NCI-H2029 treated with DMSO at 0.1 percent for 48 hours (cell line): ENCODE measurements at places on chromosomes 3 and 15.

DNA sequence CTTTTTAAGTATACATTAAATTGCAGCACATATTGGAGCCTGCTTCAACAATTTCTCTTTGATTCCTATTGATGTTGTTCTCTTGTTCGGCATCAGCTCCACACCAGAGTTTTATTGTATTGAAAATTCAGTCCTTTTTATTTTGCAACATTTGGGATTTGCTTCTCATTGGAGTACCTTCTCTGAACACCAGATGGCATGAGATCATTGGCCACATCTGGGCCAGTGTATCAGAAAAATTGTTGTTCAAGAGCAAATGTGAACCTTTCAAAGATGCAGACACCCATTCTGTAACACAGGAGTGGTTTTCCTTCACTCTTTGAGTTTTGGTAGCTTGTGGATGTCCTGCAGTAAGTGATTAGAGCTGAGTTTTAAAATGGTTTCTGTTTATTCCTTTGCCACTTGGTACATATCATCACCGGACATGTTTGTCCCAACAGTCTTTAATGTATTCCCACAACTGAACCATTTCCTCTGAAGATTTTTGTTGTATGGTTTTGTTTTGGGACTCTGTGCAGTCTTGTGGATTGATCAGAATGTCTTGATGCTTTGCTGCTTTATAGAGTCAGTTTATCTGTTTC is 96.1 kb downstream of the MCTP2 start:
- DNase-seq = no peak

DNA sequence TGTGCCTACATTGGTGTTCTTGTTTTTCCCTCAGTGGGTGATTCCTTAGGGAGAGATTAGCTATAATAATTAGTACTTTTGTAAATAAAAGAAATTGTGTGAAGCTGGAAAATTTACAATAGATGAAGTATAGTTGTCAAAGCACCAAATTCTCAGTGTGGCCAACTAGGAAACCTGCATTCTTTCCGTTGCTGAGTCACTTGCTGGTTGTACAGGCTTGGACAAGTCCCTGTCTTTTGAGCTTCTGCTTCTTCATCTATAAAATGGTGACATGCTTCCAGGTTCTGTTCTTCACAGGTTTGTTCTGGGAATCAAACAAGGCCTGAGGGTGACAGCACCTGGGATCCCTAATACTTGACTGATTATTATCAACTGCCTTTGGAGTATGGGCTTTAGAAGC is 184.1 kb upstream of the HES1 start:
- DNase-seq = no peak

- DNase-seq = no peak
Measured at GRCh38 chr15:75153087-75153486, 48.6 kb upstream of the C15orf39 start.

GRCh38 chr3:101195951-101196713 is 124.2 kb downstream of the IMPG2 start:
- DNase-seq = no peak

DNA sequence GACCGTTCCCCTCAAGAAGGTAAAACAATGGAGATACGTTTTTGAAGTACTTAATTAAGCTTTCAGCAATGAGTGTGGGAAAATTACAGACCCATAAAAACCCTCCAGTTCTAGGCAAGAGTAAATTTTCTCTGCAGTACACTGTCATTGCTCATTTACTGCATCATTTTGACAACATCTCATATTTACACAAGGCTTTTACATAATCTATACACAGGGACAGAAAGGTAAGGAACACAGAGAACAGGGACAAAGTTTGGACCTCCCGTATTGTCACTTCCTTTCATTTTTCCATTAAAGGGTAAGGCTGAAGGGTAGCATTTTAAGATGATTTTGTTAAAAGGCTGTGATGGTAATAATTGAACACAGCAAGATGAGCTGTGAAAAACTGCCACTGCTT is 7.4 kb upstream of the HGD start:
- DNase-seq = no peak

- no peak for DNase-seq
Measured at GRCh38 chr3:100352296-100353231, 18.0 kb downstream of the NIT2 start.

GRCh38 chr15:29685156-29686078 is 136.9 kb downstream of the TJP1 start:
- no peak for DNase-seq

DNA sequence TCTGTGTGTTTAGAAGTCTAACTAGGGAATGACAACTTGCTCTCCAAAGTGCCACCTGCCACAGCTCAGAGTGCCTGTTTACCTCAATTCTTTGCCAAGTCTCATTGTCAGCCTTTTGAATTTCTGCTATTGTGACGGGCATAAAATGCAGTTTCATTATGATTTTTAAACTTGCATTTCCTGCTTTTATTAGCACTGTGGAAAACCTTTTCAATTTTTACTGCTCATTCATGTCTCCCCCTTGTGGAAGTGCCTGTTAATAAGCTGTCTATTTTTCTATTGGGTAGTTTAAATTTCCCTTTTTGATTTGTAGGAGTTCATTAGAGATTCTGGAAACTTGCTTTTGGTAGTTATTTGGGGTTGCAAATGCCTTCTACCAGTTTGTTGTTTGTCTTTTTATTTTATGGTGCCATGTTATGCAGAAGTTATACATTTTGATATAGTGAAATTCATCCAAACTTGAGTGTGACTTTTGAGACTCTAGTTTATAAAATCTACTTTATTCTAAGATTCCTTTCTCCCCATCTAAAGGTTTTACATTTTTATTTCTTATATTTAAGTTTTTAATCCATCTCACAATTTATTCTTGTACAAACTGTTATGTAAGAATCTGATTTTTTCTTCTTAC is 53.9 kb upstream of the FRMD4B start:
- no peak for DNase-seq

GRCh38 chr3:56126632-56127031 is 341.6 kb downstream of the ERC2 start:
- DNase-seq = no peak

GRCh38 chr15:80554560-80554959 is 140.6 kb upstream of the ABHD17C start:
- DNase-seq = no peak

DNA sequence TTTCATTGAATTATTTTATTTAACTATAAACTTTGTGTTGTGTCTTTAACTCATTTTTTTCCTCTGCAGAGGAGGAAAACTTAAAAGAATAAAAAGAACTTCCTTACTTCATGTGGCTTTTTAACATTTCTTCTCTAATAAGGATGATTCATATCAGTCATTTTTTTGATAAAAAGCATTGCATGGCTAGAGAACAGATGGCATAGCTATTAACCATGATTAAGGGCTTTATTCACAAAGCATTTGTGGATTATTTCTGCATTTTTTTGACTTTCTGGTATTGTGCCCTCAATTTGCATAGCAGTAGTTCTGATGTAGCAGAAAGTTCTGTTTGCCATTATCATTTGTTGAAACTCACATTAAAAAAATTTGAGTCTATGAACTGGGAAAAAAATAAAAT is 540.8 kb downstream of the SI start:
- no peak for DNase-seq

GRCh38 chr15:87648278-87648677 is 608.3 kb downstream of the NTRK3 start:
- no peak for DNase-seq

- no peak for DNase-seq
Measured at GRCh38 chr3:29757054-29757777, 476.3 kb downstream of the RBMS3 start.

- DNase-seq = no peak
Measured at GRCh38 chr3:45775571-45776300, 20.6 kb downstream of the SLC6A20 start.

GRCh38 chr3:127758013-127758412 is 64.3 kb downstream of the MGLL start:
- no peak for DNase-seq

DNA sequence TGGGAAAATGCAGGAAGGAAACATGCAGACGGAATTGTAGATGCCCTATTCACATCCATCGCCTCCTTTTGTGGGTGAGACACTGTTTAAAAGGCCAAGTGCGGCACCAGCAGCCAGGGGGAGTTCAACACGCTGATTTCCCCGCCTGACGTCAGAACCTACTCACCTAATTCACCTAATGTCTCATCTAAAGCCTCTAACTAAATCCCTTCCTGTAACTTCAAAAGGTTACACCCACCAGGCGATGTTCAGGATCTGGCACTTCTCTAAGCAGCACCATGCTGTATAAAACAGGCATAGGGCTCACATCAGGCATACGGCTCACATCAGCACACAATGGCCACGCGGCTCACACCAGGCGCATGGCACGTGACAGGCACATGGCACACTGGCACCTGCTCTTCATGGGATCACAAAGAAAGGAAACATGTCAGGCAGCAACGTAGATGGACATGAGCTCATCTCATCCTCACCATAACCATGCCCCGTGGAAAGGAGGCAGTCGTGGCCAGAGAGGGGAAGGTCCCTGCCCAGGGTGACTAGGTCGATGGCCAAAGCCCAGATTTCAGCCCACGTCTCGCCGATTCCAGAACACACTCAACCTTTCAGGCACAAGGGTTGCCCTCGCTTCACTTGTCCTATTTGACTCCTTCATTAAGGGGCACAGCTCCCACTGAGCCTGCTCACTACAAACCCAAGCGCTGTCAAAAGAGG is 21.7 kb downstream of the XXYLT1 start:
- no peak for DNase-seq

DNA sequence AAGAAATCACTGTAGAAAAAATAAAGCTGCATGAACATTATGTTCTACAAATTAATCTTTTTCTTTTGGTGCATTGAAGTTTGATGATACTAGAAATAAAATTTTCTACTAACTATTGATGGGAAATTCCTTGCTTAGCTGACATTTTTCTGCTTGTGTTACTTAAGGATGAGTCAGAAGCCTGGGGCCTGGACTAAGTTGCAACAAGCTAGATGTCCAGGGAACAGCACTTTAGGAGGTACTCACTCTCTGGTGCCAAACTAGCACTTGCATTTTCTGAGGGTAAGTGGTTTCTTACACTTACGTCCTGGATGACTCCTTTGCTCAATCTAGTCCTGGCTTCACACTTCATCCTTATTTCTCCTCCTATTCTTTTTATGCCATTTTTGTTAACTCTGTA is 945.1 kb downstream of the IGSF11 start:
- no peak for DNase-seq
